ENCODE measurements at places on chromosomes 5 and 9.

- no peak for DNase-seq
Measured at GRCh38 chr5:38718771-38719391, 126.9 kb upstream of the OSMR start.

DNA sequence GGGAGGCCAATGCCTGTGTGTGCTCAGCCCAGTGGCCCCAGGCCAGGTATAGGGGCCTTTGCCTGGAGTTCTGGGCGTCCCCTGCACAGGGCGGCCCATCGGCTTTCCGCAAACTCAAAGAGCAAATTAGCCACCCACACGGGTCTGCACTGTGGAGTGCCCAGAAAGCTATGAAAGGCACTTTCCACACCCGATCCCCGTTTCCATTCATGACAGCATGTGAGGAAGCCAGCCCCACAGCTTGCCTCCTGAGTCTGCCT is 5.2 kb downstream of the DBH start:
- no peak for DNase-seq

- DNase-seq, result no peak
Measured at GRCh38 chr5:123425431-123425830, 2.2 kb upstream of the CEP120 start.

- DNase-seq, result peak; percentile 33
Measured at GRCh38 chr5:107389130-107389774, 281.5 kb downstream of the EFNA5 start.

GRCh38 chr5:135553688-135554462 is 18.1 kb upstream of the NEUROG1 start:
- no peak for DNase-seq

DNA sequence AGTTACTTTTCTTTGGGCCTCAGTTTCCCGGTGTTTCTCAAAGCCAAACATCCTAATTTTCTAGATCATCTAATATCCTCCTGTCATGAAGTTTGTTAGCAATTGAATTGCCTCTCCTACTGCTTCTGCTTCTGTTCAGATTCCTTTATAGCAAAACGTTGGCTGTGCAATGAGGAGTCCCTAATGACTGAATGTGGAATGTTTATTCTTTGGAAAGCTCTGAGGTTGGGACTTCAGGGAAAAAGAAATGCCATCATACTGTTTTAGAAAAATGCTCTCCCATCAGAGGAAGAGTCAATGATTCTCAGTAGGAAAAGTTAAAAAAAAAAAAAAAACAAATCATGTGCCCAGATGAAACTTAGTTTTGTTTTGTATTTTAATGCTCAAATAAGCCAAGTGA is 268.7 kb upstream of the PAPPA start:
- DNase-seq, result no peak

- DNase-seq, result peak; percentile 26
Measured at GRCh38 chr9:84697509-84698114, 28.1 kb downstream of the NTRK2 start.

DNA sequence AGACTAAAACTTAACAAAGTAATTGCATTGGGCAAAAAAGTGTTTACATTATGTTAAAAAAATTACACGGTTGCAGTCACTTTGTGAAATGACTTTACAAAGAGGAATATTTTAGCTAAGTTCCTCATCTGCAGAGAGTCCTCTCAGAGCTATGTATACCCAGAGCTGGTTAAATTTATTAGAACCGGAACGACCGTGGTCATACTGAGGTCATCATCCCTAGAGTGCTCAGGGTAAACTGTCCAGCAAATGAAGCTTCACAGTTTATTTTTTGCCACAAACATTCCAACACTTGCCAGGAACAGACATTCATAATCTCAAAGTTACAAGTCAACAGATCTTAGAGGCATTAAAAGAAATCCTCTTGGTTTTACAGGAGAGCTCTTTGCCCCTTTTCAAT is 897 bp downstream of the ROPN1L start:
- no peak for DNase-seq

GRCh38 chr9:84153885-84154284 is 173.3 kb downstream of the RMI1 start:
- DNase-seq, result no peak

GRCh38 chr9:94741866-94742265 is 15.4 kb downstream of the AOPEP start:
- no peak for DNase-seq

- DNase-seq, result no peak
Measured at GRCh38 chr5:164553851-164554250, 1048.4 kb downstream of the MAT2B start.
